NCI-H1436 (cell line): ENCODE measurements at places on chromosomes 2 and 18.

GRCh38 chr2:200637901-200638300, 52.1 kb downstream of the AOX1 start:
- no peak for DNase-seq

DNA sequence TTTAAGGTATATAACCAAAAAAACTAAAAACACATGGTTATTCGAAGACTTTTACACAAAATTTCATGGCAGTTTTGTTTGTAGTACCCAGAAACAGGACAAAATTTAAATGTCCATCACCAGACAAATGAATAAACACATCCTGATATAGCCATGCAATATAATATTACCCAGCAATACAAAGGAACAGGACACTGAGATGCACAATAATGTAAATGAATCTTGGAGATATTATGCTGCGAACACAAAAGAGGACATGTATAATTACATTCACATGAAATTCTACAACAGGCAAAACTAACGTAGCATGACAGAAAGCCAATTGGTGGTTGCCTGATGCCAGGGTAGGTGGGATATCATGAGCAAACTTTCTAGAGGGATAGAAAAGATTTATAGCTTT, 92.4 kb upstream of the OTX1 start:
- no peak for DNase-seq

- DNase-seq = no peak
Observed at GRCh38 chr2:178163395-178163794, 30.9 kb upstream of the OSBPL6 start.

GRCh38 chr2:101125374-101125773, 25.8 kb downstream of the TBC1D8 start:
- no peak for DNase-seq

GRCh38 chr2:109721626-109722025, 72.5 kb upstream of the RGPD5 start:
- no peak for DNase-seq

DNA sequence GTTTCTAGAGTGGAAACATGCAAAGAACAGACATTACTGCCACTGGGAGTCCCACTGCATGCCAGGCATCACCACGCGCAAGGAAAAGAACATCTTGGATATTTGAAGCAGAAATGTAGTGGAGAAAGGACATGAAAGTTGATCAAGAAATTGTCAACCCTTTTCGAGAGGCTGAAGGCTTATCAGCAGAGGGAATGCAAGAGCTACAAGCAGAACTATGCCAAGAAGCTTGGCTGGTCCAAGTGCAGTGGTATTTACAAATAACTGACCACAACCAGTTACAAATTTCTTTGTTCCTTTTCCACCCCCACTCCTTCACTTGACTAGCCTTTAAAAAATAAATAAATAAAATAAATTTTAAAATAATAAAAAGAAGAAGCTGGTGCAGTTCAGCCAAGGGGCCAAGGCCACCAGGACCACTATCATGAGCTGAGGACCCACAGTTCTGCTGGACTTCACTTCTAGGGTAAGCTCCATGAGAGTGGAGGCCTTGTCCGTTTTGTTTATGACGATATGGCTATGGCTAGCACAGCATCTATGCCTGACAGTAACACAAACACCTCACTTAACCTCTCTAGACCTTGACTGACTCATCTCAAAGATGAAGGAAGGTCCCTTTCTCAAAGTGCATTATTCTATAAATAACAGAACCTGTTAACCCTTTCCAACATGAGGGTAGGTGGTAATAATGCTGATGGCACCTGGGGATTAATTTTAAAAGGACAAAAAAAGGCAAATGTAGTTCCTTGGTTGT, 20.9 kb downstream of the MARCHF4 start:
- DNase-seq = no peak

GRCh38 chr2:11122380-11122779, 32.9 kb upstream of the SLC66A3 start:
- no peak for DNase-seq

GRCh38 chr2:170770008-170770605, at the start of gene ERICH2:
Gene ERICH2 (plus strand): TSS chr2:170770378. CDS start chr2:170770682, 304 bp downstream.
- peak; percentile 75 for DNase-seq

GRCh38 chr2:124683536-124684428, 658.7 kb downstream of the CNTNAP5 start:
- DNase-seq = peak; percentile 39

- DNase-seq = no peak
Observed at GRCh38 chr2:166333801-166334200, 41.9 kb downstream of the SCN9A start.

DNA sequence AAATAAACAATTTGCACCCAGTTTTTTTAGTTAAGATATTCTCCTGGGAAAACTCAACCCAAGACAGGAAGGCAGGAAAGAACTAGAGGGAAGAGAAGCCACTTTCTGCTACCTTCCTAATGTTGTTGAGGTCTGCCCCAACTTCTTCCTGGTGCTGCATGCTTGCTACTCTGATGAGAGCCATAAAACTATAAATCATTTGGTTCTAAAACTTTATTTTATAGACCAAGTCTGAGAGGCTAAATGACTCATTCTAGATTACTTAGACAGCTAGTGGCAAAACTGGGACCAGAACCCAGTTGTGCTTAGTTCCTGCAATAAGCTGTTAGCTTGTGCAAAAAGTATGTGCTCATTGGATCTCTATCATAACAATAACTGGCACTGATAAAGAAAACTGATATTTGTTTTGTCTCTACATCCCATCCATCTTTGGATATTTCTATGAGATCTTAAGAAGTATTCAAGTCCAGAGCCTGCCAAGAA, 344.9 kb upstream of the SLC14A2 start:
- DNase-seq = no peak

- DNase-seq = no peak
Observed at GRCh38 chr2:174682007-174682577, 82.2 kb downstream of the CHRNA1 start.

- DNase-seq = no peak
Observed at GRCh38 chr2:233449081-233449901, 95.0 kb downstream of the DGKD start.

GRCh38 chr2:118846442-118846952, 951 bp downstream of the EN1 start:
- no peak for DNase-seq

DNA sequence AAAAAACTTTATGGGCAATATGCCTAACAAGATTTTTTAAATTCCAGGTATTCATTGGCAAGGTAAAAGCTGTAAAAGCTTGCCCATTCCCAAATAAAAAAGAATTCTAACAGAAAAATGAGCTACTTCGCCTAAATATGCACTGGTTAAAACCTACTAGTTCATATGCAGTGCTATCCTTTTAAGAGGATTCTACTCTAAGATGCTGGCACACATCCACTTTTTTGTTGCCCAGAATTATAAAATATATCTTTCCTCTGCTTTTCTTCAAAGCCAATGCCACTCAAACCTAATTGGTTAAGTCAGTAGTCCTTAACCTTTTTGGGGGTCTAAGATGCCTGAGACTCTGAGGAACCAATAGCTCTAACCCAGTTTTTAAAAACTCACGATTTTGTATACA, 3.2 kb downstream of the XPO1 start:
- DNase-seq = no peak

GRCh38 chr2:69588403-69588802, 55.1 kb downstream of the AAK1 start:
- no peak for DNase-seq

- no peak for DNase-seq
Observed at GRCh38 chr2:86134709-86135108, 28.7 kb downstream of the PTCD3 start.

- no peak for DNase-seq
Observed at GRCh38 chr2:197208024-197208423, 102.6 kb downstream of the ANKRD44 start.

DNA sequence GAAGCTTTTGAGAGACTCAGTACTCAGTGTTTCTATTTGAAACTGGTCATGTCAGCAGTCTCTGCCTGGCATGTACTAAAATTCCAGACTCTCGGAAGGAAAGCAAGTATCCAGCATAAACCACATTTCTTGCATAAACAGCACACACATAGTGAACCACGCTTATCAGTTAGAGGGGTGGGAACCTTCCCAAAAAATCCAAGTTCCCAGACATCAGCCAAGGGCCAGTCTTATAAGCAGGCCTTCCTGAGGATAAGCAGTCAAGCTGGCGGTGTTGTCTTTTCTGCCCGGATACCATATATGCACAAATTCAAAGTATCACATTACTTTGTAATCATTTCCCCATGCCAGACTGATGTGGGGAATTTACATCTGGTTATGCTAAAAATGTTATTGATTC, 73.6 kb downstream of the ST6GAL2 start:
- DNase-seq = no peak

- no peak for DNase-seq
Observed at GRCh38 chr2:59932341-59932740, 621.1 kb downstream of the BCL11A start.
